ENCODE measurements at places on chromosomes 7 and 10. TPM values are rescaled to one million over a fixed set of nuclear protein-coding genes. Genes with fewer than 3 reads are reported as not detected.

The FOXI2 gene
- total RNA-seq: not detected

The NEURL1 gene
- not detected for total RNA-seq

The SLC29A3 gene
- 4.3 TPM for total RNA-seq

The ADRA2A gene
- not detected for total RNA-seq

The CCDC172 gene
- total RNA-seq: not detected

The NME8 gene
- not detected for total RNA-seq

The LIPK gene
- total RNA-seq: not detected

The ITPRID1 gene
- not detected for total RNA-seq

The CPXM2 gene
- total RNA-seq: not detected

The NKX2-3 gene
- total RNA-seq: not detected

The ADCY1 gene
- 0.71 TPM for total RNA-seq

The RAMP3 gene
- not detected for total RNA-seq

The MKX gene
- 7.5 TPM for total RNA-seq

Measured in myometrial cell (primary cell).